Astrocyte of the hippocampus (primary cell): ENCODE measurements at places on chromosomes 4 and X.

GRCh38 chr4:110196871-110197528 lies 1.4 kb downstream of the ELOVL6 start:
- DNase-seq: no peak

DNA sequence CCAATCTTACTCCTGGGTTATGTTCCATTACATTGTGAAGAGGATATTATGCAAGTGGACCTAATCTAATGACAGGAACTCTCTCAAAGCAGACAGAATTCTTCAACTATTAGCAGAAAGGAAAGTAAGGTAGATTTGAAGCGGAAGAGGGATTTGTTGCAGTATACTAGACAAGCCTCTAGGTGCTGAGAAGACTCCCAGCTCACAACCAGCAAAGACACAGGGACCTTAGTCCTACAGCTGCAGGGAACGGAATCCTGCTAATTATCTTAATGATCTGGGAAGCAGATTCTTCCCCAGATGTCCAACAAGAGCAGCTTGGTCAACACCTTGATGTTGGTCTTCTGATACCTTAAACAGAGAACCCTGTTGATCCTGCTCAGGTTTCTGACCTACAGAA lies 73.6 kb downstream of the STK32B start:
- DNase-seq: no peak

- no peak for DNase-seq
Measured at GRCh38 chr4:8745826-8746225, 125.8 kb downstream of the HMX1 start.

DNA sequence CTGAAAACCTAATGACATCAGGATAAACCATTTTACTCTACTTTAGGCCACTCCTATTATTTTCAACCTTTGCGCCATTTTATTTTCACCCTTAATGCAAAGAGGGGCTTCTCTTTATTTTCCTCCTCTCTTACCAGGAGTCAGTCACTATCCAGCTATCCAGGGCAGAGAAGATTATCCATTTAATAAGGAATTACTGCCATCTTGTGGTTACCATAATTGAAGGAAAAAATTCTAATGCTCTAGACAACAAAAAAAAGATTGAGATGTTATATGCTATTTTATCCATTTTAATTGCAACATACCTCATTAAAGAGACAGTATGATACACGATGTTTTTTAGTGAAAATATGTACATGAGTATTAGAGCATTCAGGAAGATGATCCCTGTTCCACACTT lies 514.5 kb upstream of the FAM241A start:
- DNase-seq: peak; percentile 44

GRCh38 chrX:107448998-107449835 lies at the start of gene FRMPD3:
FRMPD3 (plus strand) TSS chrX:107449652; CDS start chrX:107526589, 76,937 bp downstream.
- DNase-seq: peak; percentile 38
